ENCODE measurements at places on chromosomes 3 and 15.

DNA sequence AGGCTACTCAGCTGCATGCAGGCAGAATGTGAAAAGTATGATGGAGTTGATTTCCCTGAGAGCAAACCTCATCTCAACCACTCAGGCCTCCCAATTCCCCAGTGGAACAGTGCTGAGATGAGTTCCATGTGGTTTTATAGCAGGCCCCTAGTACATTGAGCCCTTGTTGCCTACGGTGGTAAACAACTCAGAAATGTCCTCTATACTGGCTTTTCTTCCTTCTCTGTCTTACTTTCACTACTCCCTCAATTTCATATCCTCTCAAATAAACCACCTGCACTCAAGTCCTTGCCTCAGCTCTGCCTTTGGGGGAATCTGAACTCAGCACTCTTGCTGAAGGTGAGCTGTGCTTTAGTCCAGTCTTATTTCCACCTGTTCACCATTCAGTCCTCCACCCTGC is 399.9 kb downstream of the PDCD6IP start:
- DNase-seq, result no peak

GRCh38 chr3:52026041-52026440 is 30.3 kb downstream of the DUSP7 start:
- DNase-seq, result no peak

DNA sequence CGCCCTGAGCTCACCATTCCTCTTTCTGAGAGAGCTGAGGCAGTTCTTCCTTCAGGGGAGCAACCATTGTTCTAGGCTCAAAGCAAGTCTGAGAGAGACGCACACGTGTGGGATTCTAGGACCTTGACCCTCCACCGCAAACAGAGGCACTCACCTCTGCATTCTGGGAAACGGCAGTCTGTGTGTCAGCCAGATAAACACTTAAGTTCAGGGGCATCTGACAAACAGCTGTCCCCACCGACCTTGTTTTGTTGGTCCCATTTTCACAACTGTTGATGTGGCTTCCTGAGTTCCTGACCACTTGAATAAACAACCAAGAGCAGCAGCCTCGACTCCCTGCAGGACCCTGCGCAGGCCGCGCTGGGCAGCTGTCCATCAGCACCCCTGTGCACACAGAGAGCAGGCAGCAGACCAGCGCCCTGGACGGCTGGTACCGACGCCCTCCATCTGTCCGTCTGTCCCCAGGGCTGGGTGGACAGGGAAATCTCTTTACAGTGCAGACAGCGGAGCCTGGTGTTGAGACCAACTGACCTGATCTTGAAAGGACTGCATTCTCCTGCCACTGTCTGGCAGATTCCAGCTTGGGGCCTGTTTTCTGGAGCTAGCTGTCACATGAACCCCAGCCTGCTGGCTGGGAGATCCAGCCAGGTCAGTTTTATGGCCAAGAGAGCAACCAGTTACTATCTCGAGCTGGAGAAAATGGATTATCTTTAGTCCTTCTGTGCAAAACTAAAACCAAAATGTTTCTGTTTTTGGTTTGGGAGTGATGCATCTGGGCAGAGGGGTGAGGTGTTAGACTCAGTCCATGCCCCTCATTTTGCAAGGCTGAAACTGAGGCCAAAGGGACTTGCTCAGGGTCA is 64.2 kb downstream of the FAM43A start:
- DNase-seq, result no peak

- no peak for DNase-seq
These were observed 71.5 kb upstream of the TNIK start for GRCh38 chr3:171531716-171532115.

GRCh38 chr3:196793246-196793645 is 53.6 kb downstream of the PAK2 start:
- no peak for DNase-seq

DNA sequence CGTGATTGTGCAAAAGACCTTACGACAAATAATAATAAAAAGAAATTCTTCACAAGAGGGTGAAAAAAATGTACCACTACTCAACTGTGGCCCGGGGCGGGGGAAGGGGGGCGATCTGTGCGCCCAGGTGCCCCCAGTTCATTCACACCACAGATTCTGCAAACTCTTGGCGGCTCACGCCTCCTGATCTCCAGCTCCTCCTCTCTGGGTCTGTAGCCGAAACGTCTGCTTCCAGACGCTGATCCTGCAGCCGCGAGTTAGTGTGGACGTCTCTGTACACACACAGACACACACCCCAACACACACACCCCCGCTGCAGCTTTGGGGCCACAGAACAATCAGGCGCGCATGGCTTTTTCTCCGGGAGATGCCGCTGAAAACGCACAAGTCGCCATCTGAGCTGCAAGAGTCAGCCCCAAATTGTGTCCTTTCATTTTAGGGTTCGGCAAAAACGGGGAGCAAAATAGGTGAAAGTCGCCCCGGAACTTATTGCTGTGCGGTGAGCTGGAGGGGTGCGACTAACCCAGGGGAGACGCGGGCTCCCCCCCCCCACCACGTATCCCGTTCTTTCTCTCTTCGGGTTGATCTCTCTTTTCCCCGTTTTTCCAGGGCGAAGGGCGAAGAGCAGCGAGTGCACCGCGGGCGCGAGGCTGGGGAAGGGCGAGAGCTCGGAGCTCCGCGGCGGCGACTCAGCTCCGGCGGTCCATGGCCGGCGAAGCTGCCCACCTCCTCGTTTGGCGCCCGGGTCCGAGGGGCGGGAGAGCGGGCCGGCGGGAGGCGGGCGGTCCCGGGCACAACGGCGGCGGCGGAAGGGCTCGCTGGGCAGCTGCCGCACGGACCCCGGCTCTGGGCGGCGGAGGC is 505 bp upstream of the WNT5A start:
- no peak for DNase-seq

DNA sequence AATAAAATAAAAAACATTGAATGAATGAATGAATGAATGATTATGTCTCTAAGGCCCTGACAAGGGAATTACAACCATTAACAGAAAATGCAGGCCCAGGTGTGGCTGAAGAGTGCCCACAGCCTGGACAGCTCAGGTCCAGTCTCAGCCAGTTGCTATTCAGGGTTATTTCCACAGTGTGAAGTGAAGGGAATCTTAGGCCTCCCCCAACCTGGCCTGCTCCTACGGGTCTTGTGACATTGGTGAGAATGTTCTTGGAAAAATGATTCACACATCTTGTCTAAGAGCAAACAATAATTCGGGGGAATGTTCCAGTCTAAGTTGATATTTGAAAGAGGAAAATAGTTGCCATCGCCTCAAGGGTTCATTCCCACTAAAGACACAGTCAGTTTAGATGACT is 37.0 kb downstream of the MINDY4B start:
- no peak for DNase-seq

DNA sequence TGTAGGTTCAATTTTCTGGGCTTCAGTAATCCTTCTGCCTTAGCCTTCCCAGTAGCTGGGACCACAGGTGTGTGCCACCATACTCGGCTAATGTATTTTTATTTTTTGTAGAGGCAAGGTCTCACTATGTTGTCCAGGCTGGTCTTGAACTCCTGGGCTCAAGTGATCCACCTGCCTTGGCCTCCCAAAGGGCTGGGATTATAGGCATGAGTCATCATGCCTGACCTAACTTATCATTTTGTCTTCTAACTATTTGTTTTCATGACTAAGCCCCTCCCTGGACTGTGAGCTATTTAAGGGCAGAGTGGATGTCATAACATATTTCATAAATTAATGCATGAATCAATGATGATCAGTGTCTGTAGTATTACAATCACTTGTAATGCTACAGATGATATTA is 56.1 kb upstream of the PIAS1 start:
- no peak for DNase-seq

DNA sequence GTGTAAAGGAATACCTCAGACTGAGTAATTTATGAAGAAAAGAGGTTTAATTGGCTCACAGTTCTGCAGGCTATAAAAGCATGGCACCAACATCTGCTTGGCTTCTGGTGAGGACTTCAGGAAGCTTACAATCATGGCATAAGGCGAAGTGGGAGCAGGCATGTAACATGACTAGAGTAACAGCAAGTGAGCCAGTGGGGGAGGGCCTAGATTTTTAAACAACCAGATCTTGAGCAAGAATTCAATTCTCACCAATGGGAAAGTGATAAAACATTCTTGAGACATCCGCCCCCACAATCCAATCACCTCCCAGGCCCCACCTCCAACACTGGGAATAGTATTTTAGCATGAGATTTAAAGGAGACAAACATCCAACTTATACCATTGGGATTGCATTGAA is 44.2 kb upstream of the BCL2A1 start:
- DNase-seq, result no peak

- DNase-seq, result no peak
These were observed 647.2 kb upstream of the UBE2E2 start for GRCh38 chr3:22555753-22556435.

DNA sequence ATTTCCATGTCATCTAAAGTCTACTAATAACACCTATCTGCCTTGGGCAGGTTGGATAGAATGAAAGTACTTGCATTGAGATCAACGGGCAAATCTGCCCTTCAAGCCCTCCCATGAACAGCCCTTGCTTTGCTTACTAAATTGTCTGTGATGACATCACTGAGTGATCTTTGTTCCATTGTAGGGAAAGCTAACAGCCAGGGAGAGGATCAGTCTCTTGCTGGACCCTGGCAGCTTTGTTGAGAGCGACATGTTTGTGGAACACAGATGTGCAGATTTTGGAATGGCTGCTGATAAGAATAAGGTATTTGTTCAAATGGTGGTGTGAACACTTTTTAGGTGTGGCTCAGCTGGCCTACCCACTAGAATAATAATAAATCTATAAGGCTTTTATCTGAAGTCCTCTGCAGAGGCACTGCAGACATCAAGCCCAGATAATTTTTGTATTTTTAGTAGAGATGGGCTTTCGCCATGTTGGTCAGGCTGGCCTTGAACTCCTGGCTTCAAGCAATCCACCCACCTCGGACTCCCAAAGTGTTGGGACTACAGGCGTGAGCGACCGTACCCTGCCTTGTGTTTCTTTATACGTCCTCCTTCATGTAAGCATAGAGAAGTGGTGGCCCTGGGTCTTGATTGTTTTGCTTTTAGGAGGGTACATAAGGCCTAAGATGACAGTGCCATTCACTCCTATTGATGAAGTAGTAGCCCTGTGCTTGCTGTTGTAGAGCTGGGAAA is 5.7 kb downstream of the PCCB start:
- no peak for DNase-seq

GRCh38 chr15:34494084-34494399 is 56.4 kb upstream of the GOLGA8A start:
- DNase-seq, result no peak

- no peak for DNase-seq
These were observed 50.7 kb downstream of the MAP6D1 start for GRCh38 chr3:183774631-183775030.

- DNase-seq, result no peak
These were observed 27.7 kb upstream of the CPNE4 start for GRCh38 chr3:132062535-132062934.

- DNase-seq, result no peak
These were observed 41.6 kb downstream of the MRAS start for GRCh38 chr3:138389841-138390581.

DNA sequence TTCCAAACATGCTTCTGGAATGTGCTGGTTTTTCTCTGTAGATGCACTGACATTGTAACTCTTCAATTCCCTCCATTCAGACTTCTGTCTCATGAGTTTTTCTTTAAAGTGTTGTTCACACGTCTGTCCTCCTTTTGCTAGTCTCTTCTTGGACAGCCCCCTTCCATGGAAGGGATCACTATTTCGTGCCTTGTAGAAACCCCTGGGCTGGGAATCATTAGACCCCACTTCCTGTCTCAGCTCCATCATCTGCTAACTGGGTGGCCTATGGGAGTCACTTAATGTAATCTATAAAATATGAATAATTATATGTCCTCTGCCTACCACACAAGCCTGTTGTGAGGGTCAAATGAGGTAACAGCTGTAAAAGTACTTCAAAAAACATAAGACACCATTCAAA is 110.6 kb downstream of the THSD4 start:
- no peak for DNase-seq

- DNase-seq, result no peak
These were observed 40.5 kb downstream of the PGPEP1L start for GRCh38 chr15:98967096-98967495.

- DNase-seq, result no peak
These were observed 195.7 kb upstream of the SETMAR start for GRCh38 chr3:4107430-4107829.

- DNase-seq, result no peak
These were observed 46.2 kb upstream of the HERC1 start for GRCh38 chr15:63879995-63880394.

DNA sequence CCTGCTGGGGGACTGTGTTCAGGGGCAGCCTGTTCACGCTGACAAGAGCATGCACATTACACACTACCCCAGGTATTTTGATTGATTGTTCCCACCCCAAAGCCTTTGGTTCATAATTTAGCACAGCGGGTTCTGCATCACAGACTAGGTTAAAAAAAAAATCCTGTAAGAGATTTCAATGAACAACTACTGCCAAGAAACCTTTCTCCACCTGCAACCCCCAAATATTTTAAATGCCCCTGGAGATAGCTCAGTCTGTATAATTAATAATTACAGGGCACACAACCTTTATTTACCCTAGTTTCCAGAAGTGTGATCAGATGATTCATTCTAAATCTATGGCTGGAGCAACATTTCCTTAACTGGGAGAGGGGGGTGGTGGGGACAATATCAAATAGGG is 87.6 kb downstream of the NR2F2 start:
- no peak for DNase-seq

DNA sequence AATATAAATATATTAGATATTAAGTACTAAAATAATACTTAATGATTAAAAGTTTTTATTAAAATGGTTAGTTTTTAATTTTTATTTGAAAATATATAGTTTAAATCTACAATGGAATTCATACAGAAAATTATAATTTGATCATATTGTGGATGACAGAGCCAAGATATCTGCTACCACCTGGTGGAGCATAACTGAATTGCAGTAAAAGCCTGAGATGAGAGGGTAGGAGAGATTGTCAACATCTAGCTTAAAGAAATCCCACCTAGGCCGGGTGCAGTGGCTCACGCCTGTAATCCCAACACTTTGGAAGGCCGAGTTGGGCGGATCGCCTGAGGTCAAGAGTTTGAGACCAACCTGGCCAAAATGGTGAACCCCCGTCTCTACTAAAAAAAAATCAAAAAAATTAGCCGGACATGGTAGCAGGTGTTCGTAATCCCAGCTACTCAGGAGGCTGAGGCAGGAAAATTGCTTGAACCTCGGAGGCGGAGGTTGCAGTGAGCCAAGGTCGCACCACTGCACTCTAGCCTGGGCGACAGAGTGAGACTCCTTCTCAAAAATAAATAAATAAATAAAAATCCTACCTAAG is 25.1 kb upstream of the CSTA start:
- peak; percentile 22 for DNase-seq

DNA sequence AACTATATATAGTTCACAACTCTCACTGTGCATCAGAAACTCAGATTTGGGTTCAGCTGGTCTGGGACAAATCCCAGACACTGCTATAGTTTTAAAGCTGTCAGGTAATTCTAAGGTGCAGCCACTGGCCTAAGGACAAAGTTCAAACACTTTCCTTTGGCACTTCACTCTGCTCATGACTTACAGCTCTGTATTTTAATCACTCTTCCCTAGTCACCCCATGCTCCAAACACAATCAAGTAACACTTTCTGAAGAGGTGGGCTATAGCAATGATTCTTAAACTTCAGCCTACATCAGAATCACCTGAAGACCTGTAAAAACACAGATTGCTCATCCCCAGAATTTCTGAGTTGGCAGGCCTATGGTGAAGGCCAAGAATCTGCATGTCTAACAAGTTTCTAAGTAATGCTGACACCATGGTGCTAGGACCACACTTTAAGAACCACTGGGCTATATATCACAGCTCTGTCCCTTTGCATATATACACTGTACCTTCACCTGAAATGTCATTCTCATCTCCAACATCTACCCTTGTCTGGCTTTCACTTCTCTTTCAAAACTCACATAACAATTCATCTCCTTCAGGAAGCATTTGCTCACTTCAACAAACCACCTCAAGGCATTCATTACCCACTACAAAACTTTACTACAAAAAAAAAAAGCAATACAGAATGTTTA is 21.4 kb downstream of the STAG1 start:
- DNase-seq, result no peak

All from activated CD4-positive, alpha-beta T cell treated with anti-CD3 and anti-CD28 coated beads for 24 hours (primary cell).